ENCODE measurements at places on chromosomes 2 and 18.

GRCh38 chr2:38835990-38836389 lies 39.7 kb downstream of the DHX57 start:
- no peak for DNase-seq

DNA sequence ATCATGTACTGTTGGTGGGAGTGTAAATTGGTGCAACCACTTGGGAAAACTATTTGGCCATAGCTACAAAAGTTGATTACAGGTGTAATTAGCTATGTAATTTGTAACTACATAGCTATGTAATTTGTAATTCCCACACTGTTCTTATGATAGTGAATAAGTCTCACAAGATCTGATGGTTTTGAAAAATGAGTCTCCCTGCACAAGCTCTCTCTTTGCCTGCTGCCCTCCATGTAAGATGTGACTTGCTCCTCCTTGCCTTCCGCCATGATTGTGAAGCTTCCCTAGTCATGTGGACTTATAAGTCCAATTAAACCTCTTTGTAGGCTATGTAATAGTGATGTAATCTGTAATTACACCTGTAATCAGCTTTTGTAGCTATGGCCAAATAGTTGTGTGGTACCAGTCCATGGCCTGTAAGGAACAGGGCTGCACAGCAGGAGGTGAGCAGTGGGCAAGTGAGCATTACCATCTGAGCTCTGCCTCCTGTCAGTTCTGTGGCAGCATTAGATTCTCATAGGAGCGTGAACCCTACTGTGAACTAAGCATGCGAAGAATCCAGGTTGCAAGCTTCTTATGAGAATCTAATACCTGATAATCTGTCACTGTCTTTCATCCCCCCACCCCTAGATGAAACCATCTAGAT lies 133.7 kb upstream of the COPS8 start:
- DNase-seq: no peak

GRCh38 chr2:98479371-98479770 lies 34.7 kb downstream of the INPP4A start:
- no peak for DNase-seq

GRCh38 chr2:222708274-222708710 lies 36.8 kb downstream of the MOGAT1 start:
- DNase-seq: peak; percentile 61

- DNase-seq: no peak
Observed at GRCh38 chr2:230471074-230471473, 55.1 kb downstream of the SP100 start.

- no peak for DNase-seq
Observed at GRCh38 chr2:159110784-159111183, 142.3 kb downstream of the TANC1 start.

DNA sequence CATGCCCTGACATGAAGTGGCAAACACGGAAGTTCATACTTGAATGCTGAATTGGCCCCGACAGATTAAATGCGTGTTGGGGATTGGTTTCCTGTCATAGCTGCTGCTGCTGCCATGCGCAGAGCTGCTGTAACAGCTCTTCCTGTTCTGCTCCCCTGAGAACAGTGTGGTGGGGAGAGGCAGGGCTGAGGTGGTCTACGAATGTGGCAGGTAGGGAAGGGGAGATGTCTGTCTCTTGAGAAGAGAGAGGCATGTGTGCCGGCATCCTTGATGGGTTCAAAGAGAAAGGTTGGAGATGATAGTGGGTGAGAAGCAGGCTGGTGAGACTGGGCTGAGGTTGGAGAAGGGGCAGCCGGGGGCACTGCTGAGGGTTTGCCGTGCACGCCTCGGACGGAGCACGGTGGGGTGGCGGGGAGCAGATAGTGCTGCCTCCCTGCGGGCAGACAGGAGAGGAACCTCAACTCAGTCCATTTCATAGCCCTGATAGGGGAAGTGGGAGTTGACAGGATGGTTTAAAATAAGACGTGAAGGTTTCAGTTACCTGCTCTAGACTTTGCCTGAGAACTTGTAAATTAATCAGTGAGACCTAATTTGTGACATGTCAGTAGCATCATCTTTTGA lies 46.1 kb downstream of the TMEM185B start:
- DNase-seq: peak; percentile 86

DNA sequence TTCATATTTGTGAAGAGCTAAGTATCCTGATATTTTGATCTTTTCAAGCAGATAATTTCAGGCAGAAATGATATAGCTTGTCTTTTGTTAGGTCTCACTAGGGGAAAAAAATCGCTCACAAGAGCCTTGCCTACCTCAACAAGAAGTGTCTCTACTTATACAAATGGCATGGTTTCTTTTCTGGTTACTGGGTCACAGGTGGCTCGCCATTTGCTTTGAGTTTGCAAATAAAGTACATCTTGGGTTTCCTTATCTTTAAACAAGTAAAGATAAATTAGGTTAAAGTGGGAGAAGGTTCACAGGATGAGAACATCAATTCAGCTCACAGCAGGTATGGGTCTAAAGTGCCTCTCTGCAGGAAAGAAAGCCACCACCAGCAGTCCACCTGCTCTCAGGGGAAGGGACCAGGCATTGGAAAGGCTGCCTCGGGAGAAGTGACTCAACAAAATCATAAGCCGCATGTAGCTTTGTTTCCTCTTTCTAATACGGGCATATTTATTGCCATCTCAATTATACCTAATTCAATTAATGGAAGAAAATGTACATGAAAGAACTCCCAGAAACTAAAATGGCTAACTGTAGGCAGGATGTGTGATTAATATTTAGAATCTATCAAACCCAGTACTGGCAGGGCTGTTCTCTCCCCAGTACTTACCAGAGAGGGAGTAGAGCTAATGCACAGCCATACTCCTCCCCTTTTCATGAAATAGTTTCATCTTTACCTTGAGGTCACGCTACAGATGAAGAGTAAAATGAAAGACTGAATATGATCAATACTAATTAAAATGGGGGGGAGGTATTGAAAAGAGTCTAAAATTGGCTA lies 28.3 kb downstream of the CDC42EP3 start:
- DNase-seq: no peak

DNA sequence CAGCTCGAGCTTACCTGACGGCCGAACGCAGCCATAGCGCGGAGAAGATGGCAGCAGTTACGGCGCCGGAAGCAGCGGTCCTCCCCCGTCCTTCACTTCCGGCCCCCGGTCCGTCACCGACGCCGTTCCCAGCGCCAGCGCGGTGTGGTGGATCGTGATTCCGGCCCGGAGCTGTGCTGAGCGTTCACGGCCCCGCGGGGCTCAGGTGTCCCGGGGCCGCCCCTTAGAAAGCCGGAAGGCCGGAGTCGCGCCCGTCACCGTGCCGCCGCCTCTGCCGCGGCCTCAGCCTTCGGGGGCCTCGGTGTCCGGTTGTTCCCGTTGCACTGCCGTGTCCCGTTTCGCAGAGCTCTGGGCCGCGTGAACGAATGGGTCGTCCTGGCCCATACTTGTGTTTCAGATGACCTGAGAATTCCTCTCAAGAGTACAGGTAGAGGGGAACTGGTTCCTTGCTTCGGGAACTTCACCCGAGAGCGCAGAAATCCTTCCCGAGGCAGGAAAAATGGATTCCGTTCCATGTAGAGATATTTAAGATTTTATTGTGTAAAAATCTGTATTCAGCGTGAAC lies at the start of gene MTERF4:
Gene MTERF4, minus strand, starts transcription at position 49 of the 565 bp plus-strand sequence. Its CDS starts 14 bp downstream, at position 35.
- DNase-seq: peak; percentile 85

- no peak for DNase-seq
Observed at GRCh38 chr2:123659120-123659519, 366.0 kb upstream of the CNTNAP5 start.

DNA sequence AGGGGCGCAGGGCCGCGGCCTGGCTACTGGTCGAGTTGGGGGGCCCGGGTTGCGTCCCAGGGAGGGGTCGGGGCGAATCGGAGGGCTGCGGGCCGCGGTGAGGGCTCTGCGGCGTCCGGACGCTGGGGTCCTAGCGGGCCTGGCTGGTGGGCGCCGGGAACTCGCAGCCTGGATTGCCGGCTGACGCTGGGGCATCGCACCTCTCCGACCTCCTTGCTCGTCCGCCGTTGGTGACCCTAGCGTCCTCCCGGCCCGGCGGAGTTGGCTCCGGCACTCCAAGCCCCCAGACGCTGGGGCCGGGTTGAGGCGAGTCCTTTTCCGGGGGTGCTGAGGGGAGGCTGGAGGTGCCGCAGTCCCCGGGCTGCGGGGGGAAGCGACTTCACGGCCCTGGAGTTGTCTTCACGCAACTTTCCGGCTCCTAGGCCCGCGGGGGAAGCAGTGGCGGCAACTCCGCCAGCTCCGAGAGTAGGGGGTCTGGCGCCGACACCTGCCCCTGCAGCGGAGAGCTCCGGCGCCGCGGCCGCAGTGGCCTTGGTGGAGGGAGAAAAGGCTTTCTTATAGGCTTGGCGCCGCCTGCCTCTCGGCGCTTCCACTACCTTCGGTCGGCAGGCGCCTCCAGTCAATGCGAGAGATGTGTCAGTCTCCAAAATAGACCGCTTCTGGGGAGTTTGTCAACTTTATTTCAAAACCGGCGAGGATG lies 70.3 kb downstream of the HAUS1 start:
- peak; percentile 18 for DNase-seq

DNA sequence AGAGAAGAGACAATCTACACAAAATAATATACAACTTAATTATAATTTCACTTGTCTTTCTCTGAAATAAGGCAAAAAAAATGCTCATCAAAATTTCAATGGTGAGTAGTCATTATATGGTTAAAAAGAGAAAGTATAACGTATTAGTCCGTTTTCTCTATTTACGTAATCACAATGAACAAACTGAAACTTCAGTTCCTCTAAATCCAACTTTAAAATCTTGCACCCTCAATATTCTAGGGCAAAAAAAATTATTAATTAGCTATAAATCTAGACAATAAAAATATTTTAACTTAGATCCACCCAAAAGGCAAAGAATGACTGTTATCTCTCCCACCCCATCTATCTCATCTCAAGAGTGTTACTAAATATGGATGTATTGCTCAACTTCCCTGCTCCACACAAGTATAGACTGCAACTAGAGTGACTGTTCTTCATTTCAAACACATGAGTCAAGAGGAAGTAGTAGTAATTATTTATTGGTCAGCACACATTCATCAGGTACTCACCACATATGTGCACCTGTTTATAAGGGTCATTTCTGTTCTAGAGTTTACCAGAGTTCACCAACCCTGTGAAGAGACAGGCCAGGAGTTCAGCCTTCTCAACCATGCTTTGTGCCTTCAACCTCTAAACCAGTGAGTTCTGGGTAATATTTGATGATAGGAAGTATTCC lies 36.4 kb downstream of the STK39 start:
- DNase-seq: no peak

DNA sequence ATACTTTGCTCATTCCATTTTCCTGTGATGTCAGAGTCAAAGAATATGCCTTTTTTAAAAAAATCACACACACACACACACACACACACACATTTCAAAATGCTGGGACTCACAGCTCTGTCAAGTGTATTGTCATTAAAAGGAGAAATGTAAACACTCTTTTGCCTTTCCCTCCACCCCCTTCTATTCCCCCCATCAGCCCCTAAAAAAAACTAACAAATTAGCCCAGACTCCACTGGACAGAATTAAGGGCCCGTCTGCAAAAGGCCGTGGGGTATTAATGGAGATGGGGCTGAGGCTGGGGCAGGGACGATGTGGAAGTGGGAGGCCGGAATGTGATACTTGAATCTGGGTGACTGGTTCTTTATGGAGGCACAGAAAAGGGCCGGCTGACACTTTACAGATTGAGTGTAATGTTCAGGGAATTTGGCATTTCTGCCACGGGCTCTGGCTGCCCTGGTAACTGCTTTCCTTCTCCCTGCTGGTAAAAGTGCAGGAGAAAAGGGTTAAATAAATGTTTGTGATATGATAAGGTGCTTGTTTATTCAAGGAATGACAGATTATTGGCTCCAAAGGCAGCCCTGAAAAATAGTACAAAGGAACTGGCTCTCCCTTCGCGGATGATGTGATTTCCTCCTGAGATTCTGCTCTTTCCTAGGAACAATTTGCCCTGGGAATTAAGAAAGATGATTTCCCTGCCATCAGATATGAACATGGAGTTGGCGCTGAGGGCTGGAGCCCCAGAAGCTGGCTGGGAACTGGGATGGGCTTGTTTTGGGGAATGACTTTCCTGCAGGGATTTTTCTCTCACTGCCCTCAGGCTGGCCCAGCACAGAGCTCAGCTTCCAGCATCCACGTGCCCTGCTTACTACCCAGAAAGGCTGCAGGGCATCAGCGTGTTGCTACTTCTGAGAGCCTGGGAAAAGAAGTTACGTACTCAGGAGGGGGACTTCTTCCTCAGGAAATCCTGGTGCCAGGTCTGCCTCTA lies 52.8 kb upstream of the CTAGE1 start:
- DNase-seq: no peak

GRCh38 chr18:54813977-54814565 lies 14.2 kb upstream of the RAB27B start:
- DNase-seq: no peak

DNA sequence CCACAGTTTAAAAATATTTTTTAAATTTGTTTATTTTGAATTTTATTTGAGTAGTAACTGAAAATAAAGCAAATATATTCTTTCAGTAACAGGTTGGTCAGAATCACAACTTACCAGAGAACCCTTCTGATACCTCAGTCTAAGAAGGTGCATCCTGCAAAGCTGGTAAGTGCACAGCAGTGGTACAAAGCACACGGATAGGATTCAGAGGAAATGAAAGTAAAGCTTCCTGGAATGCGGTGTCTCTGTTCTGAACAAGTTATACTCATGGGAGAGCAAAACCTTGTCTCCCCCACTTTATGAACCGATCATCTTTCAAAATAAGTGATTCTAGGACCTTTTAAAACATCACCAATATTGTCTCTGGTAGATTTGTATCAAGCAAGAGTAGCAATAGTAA lies 398.3 kb downstream of the TMX3 start:
- DNase-seq: no peak

DNA sequence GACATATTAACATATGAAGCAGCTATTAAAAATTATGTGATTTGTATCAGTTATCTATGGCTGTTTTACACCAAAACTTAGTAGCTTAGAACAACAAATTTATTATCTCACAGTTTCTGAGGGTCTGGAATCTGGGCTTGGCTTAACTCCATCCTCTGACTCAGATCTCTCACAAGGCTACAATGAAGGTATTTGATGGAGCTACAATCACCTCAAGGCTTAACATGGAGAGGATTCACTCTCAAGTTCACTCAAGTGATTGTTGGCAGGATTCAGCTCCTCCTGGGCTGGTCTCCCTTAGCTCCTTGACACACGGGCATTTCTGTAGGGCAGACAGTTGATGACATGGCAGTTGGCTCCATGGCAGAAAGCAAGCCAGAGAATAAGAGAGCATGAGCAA lies 133.0 kb upstream of the SLC14A2 start:
- no peak for DNase-seq

- no peak for DNase-seq
Observed at GRCh38 chr18:1505856-1506255, 601.2 kb downstream of the ADCYAP1 start.

DNA sequence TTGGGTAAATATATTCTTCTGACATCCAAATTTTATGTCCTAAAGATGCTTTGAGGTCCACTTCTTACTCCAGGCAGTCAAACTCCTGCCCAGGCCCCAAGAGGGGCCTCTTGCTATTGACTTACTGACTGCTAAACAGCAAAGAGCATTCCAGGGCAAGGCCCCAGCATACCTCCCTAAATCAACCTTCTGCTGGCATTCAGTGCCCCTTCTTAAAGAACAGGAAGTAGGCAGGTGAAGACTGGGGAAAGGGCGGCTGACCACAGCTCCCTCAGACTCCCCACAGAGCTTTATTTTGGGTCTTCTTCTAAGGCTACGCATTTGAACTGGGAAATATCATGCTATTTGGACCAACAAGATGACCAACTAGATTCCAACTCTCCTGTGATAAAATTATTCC lies 68.9 kb downstream of the USP40 start:
- no peak for DNase-seq
